ENCODE measurements at places on chromosomes 2 and 18. TPM values are rescaled to one million over a fixed set of nuclear protein-coding genes. Genes with fewer than 3 reads are reported as not detected.

DNA sequence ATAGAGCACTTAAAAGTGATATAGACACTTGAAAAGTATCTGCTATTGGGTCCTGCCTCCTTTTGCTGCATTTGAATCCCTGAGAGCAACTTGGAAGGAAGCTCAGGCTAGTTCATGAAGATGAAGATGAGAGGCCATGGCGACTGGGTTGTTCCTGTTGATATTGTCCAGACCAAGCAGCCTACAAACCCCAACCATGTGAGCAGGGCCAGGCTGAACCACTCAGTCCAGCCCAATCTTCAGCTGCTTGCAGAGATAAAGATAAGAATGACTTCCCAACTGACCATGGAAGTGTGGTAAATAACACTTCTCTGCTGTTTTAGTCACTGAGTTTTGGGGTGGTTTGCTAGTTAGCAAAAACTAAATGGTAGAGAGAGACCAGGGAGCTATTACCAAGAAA, 417.6 kb downstream of the SOX11 start:
- H3K27me3 ChIP-seq: no peaks in the 10 kb centered on the region
- H3K36me3 ChIP-seq: no peaks in the 10 kb centered on the region
- no peak for DNase-seq
- no peak overlapping the region for H3K4me3 ChIP-seq
- H3K27ac ChIP-seq: no peak overlapping the region

DNA sequence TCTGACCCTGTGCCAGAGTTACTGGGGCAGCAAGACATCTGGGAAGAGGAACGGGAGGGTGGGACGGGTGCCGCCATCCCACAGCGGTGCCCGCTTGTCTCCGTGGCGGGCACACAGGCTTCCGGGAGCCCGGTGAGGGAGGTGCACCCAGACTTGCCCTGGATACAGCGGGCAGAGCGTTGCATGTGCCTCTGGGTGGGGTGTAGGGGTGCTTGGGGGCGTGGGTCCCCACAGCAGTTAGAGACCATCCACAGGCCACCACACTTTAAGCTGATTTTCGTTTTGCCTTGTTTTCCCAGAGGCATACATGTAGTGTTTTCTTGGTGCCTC, 45.1 kb downstream of the SH3BP4 start:
- no peak for DNase-seq
- H3K4me1 ChIP-seq: peaks cover 19% of the 10 kb centered on the region
- no peak overlapping the region for H3K27ac ChIP-seq
- H3K27me3 ChIP-seq: no peaks in the 10 kb centered on the region

DNA sequence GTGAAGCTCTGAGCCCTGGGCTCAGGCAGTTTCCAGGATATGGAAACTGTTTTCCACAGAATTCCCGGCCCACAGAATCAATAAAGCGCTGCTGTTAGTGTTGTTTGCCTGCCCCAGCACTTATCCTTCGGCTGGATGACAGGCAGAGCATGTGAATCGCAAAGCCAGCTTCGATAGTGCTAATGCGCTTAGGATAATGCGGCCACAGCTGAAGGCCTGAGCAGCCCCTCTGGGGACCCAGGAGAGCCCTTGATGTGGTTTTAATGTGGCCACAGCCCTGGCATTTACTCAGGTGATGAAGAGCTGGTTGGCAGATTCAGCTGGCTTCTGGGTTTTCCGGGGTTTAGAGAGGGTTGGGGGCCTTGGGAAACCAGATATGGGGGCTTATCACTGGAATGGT, 23.7 kb downstream of the PCARE start:
- no peak overlapping the region for H3K27ac ChIP-seq
- no peaks in the 10 kb centered on the region for H3K4me1 ChIP-seq
- no peaks in the 10 kb centered on the region for H3K27me3 ChIP-seq
- H3K36me3 ChIP-seq: no peaks in the 10 kb centered on the region

FOXI3 gene
- total RNA-seq: not detected

DNA sequence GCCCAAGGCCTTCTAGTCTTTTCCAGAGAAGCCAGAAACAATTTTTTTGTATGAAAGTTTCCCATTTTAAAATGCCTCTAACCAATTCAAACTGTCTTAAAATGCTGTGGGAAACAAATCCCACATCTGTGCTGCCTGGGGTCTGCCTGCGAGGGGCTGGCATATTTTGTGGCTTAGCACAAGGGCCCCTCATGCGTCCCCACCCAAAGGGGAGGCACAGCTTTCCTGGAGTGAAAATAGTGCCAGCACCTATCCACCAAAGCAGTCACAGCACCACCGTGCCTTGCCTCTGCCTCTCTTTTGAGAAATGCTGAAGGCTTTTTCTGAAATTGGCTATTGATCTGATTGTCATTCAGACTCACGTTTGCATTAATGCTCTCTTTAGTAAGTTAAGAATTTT, 22.2 kb upstream of the GNAL start:
- no peak overlapping the region for H3K4me3 ChIP-seq
- H3K27me3 ChIP-seq: no peaks in the 10 kb centered on the region
- no peaks in the 10 kb centered on the region for H3K36me3 ChIP-seq
- no peak overlapping the region for H3K27ac ChIP-seq
- no peaks in the 10 kb centered on the region for H3K4me1 ChIP-seq

- no peaks in the 10 kb centered on the region for H3K4me1 ChIP-seq
- H3K4me3 ChIP-seq: no peak overlapping the region
- no peaks in the 10 kb centered on the region for H3K27me3 ChIP-seq
- H3K27ac ChIP-seq: no peak overlapping the region
- DNase-seq: no peak
These were observed 168.9 kb upstream of the RMP24 start for GRCh38 chr18:35803551-35803950.

- no peaks in the 10 kb centered on the region for H3K4me1 ChIP-seq
- no peak overlapping the region for H3K27ac ChIP-seq
- no peaks in the 10 kb centered on the region for H3K27me3 ChIP-seq
- H3K4me3 ChIP-seq: no peak overlapping the region
- peak; percentile 72 for DNase-seq
- no peaks in the 10 kb centered on the region for H3K36me3 ChIP-seq
These were observed 21.2 kb downstream of the SCG2 start for GRCh38 chr2:223580951-223581350.

GRCh38 chr2:134459706-134460406, 206.0 kb downstream of the MGAT5 start:
- H3K27ac ChIP-seq: no peak overlapping the region
- H3K27me3 ChIP-seq: no peaks in the 10 kb centered on the region
- no peaks in the 10 kb centered on the region for H3K36me3 ChIP-seq
- no peak overlapping the region for H3K4me3 ChIP-seq
- no peaks in the 10 kb centered on the region for H3K4me1 ChIP-seq
- no peak for DNase-seq

- H3K27ac ChIP-seq: no peak overlapping the region
- no peaks in the 10 kb centered on the region for H3K4me1 ChIP-seq
- H3K27me3 ChIP-seq: no peaks in the 10 kb centered on the region
- DNase-seq: no peak
- H3K36me3 ChIP-seq: no peaks in the 10 kb centered on the region
These were observed 814.7 kb downstream of the LRP1B start for GRCh38 chr2:141316103-141316502.

CD8B2 gene
- total RNA-seq: 0.09 TPM

STPG4 gene
- total RNA-seq: not detected

GRCh38 chr2:203683932-203684556, 22.4 kb upstream of the CD28 start:
- H3K4me1 ChIP-seq: no peaks in the 10 kb centered on the region
- peak overlapping the region; percentile 76 for H3K27ac ChIP-seq
- no peak for DNase-seq
- no peaks in the 10 kb centered on the region for H3K36me3 ChIP-seq

DNA sequence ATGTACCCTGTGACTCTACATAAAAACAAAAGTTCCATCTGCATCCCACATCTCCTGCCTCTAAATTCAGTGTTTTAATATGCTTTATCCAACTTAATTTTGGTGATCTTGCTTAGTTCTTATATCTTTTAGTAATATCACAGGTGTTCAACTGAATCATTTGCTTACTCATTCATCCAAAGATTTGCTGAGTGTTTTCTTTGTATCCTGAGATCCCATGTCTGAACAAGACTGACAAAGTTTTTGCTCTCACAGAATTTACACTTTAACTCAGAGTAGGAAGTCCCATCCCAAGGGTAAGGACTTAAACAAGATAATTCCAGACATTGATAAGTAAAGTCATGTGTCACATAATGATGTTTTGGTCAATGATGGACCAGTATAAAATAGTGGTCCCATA, 87.0 kb downstream of the FSIP2 start:
- H3K4me3 ChIP-seq: no peak overlapping the region
- no peak overlapping the region for H3K27ac ChIP-seq
- H3K4me1 ChIP-seq: no peaks in the 10 kb centered on the region

DSEL gene
- 6.4 TPM for total RNA-seq

GRCh38 chr2:26384183-26384582, 17.5 kb upstream of the DRC1 start:
- no peaks in the 10 kb centered on the region for H3K27me3 ChIP-seq
- DNase-seq: no peak
- H3K4me3 ChIP-seq: no peak overlapping the region
- no peak overlapping the region for H3K27ac ChIP-seq
- H3K4me1 ChIP-seq: no peaks in the 10 kb centered on the region

DNA sequence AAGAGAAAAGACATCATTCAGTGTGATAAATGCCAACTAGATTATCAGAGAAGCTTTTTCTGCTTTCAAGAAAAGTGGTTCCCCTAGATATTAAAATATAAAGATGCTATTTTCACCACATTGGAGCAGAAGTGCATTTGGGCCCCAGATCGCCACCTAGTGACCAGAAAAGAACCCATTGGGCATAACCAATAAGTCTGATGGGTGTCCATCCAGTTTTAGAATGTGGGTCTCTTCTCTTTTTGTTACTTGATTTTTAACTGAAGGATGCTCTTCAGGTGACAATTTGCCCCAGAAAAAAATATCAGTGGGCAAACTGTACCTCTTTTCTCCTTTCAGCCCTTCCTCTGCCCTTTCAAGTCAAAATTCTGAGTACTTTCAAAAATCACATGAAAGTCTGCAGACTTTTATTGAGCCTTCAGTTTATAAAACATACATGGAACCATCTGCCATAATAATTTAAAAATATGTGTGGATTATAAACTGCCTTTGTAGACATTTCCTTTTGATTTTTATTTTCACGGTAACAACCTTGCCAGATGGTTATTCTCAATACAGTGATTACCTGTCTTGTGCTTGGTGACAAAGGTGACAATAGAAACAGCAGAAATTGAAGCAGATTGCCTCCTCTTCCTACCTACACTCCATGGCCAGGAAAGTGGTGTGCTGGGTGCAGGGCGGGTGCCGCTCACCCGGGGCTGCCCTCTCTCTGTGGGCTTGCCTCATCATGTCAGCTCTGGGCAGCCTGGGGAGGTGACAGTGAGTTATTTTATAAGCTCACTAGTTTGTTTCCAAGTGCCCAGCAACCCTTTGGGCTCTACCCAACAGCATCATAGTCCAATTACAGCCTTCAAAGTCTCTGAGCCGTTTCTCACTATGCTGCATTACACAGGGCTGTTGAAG, 124.5 kb downstream of the DCDC2C start:
- no peak for DNase-seq
- no peak overlapping the region for H3K4me3 ChIP-seq

DNA sequence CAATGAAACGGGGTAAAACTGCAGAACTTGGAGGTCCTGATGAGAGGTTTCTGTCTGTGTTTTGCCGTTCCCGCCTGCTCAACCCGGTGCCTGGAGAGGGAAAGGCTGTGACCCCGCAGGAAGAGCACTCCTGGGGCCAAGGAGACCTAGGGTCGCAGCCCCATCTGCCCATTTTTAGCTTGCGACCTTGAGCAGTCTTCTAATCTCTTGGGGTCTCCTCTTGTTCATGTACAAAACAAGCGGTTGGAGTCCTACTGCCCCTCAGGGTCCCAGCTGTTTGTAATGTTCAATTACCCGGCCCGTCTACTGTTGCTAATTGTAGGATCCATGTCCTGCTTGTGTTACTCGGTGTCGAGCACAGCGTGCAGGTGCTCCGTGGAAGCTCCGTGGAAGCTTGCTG, 104.5 kb downstream of the PTGR3 start:
- H3K4me1 ChIP-seq: no peaks in the 10 kb centered on the region
- H3K4me3 ChIP-seq: no peak overlapping the region
- DNase-seq: no peak
- H3K27ac ChIP-seq: no peak overlapping the region

CPLX4 gene
- not detected for total RNA-seq

DNA sequence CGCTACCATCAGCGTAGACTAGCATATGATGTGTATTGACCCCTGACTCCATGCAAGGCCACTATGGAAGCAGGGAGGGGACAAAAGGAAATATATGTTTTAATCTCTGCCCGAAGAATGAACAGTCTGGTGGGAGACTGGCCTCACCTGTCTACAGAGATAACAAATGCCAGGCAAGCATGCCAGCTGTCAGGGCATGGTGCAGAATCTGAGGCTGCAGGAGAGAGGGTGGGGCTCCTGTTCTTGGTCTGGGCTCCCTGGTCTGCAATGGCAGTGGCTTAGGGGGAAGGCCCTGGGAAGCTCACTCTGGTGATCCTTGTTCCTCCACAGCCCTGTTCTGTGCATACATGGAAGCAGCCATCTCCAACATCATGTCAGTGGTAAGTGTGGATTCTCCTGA, 27.5 kb downstream of the SLC14A2 start:
- H3K36me3 ChIP-seq: no peaks in the 10 kb centered on the region
- no peak overlapping the region for H3K27ac ChIP-seq
- H3K27me3 ChIP-seq: no peaks in the 10 kb centered on the region
- H3K4me1 ChIP-seq: no peaks in the 10 kb centered on the region

GRCh38 chr2:227462462-227462951, 9.4 kb upstream of the AGFG1 start:
- H3K36me3 ChIP-seq: no peaks in the 10 kb centered on the region
- H3K27me3 ChIP-seq: no peaks in the 10 kb centered on the region
- H3K4me3 ChIP-seq: no peak overlapping the region
- no peak overlapping the region for H3K27ac ChIP-seq
- no peak for DNase-seq
- H3K4me1 ChIP-seq: no peaks in the 10 kb centered on the region

- no peak overlapping the region for H3K4me3 ChIP-seq
- no peaks in the 10 kb centered on the region for H3K4me1 ChIP-seq
- H3K27me3 ChIP-seq: no peaks in the 10 kb centered on the region
- no peaks in the 10 kb centered on the region for H3K36me3 ChIP-seq
These were observed 58.6 kb upstream of the GLS start for GRCh38 chr2:190822043-190822442.

DNA sequence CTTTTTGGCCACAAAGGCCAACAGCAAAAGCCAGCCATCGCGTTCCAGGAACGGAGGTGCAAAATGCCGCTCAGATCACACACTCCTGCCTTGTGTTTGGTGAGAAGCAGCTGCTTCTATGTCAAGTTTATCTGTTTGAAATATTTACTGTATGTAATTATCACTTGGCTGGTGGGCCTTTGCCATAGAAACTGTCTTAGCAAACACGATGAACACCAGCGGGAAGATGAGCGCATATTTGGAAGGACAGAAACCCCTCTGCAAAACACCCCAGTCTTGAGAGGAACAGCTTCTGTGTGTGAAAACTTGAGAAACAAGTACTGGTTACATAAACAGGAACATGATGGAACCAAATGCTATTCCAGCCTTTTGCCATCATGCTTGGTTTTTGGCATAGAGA, 59.7 kb downstream of the SCG2 start:
- H3K27me3 ChIP-seq: no peaks in the 10 kb centered on the region
- H3K27ac ChIP-seq: no peak overlapping the region
- H3K4me1 ChIP-seq: peaks cover 11% of the 10 kb centered on the region
- H3K36me3 ChIP-seq: no peaks in the 10 kb centered on the region
- no peak overlapping the region for H3K4me3 ChIP-seq
- no peak for DNase-seq
